ENCODE measurements at places on chromosomes 3 and 15.
A peak's percentile ranks its signal among the peaks of the same experiment; 100 is the strongest.

- DNase-seq, result no peak
These were observed 93.3 kb downstream of the ADAMTSL3 start for GRCh38 chr15:83747050-83747717.

- DNase-seq, result no peak
These were observed 19.3 kb upstream of the TTBK2 start for GRCh38 chr15:42939841-42940240.

GRCh38 chr15:92020207-92020606 is 166.7 kb downstream of the SLCO3A1 start:
- DNase-seq, result no peak

GRCh38 chr3:118974356-118975097 is 60.1 kb downstream of the IGSF11 start:
- DNase-seq, result no peak

- DNase-seq, result no peak
These were observed 48.1 kb downstream of the SETMAR start for GRCh38 chr3:4351164-4351855.

GRCh38 chr3:83515123-83515522 is 1443.7 kb upstream of the CADM2 start:
- no peak for DNase-seq

- no peak for DNase-seq
These were observed 49.6 kb downstream of the ECT2 start for GRCh38 chr3:172800156-172800555.

- no peak for DNase-seq
These were observed 1374.2 kb upstream of the ALCAM start for GRCh38 chr3:103992469-103992868.

DNA sequence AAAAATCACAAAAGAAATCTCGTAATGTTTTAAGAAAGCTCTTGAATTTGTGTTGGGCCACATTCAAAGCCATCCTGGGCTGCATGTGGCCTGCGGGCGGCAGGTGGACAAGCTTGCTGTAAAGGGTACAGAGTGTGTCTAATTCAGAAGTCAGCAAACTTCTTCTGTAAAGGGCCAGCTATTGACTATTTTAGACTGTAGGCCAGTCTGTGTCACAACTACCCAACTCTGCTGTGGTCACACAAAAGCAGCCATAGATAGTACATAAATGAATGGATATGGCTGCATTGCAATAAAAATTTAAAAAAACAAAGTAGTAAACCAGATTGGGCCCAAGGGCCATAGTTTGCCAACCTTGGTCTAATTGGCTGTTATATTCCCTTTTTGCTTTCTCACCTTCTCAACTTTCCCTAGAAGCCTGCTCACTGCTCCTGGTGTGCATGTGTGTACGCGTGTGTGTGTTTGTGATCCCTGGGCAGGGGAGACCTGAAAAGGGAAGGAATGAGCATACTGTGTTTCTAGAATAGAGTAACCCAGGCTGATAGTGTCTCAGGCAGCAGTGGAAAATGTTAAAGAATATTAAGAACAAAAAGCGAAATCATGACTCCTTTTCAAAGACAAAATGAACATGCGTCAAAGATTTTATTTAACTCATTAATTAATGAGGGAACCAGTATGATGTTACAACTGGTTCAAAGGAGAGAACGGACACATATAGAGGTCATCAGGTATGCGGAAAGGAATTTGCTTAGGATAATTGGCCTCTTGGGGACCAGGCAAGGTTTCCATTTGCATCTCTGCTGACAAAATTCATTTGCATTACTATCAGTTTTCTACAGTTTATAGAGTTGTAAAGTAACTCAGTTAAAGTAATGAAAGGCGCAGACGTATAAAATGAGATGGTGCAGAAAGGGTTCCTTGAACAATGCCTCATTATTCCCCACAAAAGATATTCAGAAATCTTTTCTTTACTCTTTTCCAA is 248.0 kb downstream of the THSD4 start:
- DNase-seq, result no peak

- no peak for DNase-seq
These were observed 24.4 kb upstream of the TRIM59 start for GRCh38 chr3:160473978-160474377.

DNA sequence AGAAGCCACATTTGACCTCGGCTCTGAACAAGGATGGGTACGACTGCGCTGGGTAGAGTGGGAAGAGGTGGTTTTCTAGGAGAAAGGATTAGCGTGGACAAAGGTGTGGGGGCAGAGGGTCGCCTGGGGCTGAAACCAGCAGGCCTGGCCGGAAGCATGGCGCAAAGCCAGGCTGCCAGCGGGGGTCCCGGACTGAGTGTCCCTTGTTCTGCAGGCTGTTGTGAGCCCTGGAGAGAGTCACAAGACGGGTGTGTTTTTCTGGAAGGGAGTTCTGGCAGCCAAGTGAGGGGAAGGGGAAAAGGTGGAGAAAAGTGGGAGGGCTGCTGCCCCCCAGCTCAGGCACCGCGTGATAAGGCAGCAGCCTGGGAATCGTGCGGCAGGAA is 98.5 kb upstream of the MEF2A start:
- no peak for DNase-seq

GRCh38 chr15:69729167-69729748 is 276.6 kb downstream of the RPLP1 start:
- DNase-seq, result no peak

GRCh38 chr3:34077417-34078195 is 279.2 kb downstream of the PDCD6IP start:
- no peak for DNase-seq

GRCh38 chr3:191958980-191959671 is 498.2 kb downstream of the PYDC2 start:
- peak; percentile 8 for DNase-seq

DNA sequence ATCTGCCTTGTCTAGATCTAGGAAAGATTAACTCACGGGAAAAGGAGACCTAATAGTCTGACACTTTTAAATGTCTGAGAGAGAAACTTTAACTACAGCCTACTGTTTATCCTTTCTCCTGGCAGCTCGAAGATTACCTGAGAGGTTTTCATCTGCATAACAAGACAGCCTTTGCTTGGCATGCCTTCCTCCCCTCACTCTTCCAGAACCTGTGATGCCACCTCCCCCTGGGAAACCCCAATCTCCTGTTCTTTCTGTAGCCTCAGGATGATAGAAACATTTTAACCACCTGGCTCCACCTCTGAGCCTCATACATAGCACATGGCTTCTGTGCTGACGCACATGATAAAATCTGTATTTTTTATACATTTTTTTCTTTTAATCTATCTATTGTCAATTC is 420.8 kb downstream of the CNTN6 start:
- no peak for DNase-seq

DNA sequence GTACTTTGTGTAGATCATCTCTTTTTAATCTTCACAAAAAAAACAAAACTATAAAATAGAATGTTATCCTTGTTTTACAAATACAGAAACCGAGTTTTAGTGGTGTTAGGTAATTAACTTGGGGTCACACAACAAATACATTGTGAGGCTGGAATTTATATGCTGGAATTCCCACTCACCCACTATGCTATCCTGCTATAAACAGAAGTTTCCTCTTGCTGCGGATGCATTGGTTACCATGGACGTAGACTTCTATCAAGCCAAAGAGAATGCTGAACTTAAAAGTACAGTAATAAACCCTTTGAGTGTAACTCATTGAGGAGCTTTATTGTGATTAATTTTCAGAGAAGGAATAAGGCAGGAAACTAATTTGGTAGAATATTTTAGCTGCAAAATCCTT is 9.2 kb downstream of the SNAP23 start:
- DNase-seq, result no peak

GRCh38 chr15:68679961-68680371 is 101.2 kb downstream of the CORO2B start:
- DNase-seq, result no peak

GRCh38 chr3:149891621-149892020 is 78.6 kb downstream of the RNF13 start:
- no peak for DNase-seq

- no peak for DNase-seq
These were observed 177.6 kb downstream of the STAC start for GRCh38 chr3:36557708-36558421.

GRCh38 chr15:45521596-45522327 is 793 bp downstream of the SLC30A4 start:
- DNase-seq, result no peak

GRCh38 chr3:102177075-102177755 is 257.6 kb upstream of the ZPLD1 start:
- no peak for DNase-seq

DNA sequence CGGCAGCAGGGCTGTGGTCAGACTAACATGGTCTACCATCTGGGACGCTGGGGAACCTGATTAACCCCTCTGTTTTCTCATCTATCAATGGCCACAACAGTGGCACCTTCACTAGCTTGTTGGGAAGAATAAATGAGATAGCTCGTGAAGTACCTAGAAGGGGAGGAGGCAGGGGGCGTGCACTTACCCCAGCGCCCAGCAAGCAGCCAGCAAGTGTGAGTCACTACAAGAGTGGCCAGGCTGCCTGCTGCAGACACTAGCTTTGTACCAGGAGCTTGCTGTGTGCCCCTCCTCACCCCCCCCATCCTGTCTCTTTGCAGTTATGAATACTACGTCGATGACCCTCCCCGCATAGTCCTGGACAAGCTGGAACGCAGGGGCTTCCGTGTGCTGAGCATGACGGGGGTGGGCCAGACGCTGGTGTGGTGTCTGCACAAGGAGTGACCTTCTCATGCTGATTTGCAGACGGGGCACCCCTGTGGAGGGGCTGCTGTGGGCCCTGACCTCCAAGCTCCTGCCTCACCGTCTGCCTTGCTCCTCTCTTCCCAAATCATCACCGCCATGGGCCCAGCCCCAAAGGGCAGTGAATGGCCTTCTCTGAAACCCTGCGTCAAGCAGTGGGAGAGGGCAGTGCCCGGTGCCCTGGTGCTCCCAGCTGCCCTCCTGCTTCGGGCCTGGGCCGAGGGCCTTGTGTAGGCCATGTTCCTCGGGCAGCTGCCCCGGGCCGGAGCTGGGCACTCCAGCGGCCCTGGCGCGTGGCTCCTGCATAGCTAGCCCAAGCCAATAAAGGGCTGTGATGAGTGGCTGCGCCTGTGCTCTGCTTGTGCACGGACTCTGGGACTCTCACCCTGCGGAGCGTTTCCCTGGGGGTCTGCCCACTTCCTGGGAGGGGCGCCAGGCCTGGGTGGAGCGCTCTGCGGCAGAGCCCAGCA is 2.6 kb upstream of the C15orf62 start:
- no peak for DNase-seq

- DNase-seq, result no peak
These were observed 305.6 kb upstream of the TGFBR2 start for GRCh38 chr3:30300809-30301208.

- no peak for DNase-seq
These were observed 42.9 kb downstream of the PAK2 start for GRCh38 chr3:196782511-196782910.

DNA sequence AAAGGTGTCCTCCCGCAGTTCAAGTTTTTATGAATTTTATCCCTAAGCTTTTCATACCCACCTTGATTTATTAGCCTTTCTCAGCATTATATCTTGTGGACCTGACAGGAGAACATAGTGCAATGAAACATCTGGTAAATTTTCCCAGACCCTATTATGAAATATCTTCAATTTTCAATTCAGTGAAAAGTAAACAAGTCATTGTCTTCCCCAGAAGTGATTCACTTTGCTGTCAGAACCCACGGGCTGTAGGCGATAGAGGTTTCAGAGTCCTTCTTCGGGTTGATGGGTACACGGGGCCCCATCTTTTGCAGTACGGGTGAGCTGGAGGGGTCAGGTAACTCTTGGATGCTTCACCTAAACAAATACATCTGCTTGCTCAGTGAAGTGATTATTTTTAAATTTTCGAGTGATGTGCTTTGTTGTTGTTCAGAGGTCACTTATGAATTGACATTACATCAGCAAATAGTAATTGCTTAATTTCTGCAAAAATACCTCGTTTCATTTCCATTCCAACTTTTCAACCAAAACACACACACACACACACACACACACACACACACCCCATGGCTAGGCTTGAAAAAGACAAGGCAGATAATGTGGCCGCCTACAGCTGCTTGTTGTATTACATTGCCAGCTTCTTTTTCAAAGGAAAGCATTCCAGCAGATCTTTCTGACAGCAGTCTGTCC is 102.9 kb downstream of the SEMA6D start:
- DNase-seq, result no peak

DNA sequence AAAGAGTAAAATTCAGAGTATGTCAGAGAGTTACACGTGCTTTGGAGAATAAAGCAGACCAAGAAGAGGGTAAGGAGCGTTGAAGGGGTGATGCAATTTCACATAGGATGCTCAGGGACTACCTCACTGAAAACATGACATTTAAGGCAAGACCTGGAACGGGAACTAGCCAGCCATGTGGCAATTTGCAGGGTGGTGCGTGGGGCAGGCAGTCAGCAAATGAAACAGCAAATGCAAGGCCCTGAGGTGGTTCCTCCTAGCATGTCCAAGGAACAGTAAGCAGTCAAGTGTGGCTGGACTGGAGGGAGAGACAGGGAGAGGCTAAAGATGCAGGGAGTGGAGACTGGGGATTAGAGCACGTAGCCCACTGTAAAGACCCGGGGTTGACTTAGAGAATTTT is 146.1 kb upstream of the LPP start:
- no peak for DNase-seq

GRCh38 chr3:66279168-66279567 is 58.4 kb downstream of the SLC25A26 start:
- no peak for DNase-seq

GRCh38 chr3:196835086-196835485 is 32.6 kb upstream of the SENP5 start:
- DNase-seq, result no peak

GRCh38 chr15:67090297-67091070 is 25.1 kb downstream of the SMAD3 start:
- no peak for DNase-seq

GRCh38 chr3:177439694-177440269 is 242.5 kb upstream of the TBL1XR1 start:
- no peak for DNase-seq

DNA sequence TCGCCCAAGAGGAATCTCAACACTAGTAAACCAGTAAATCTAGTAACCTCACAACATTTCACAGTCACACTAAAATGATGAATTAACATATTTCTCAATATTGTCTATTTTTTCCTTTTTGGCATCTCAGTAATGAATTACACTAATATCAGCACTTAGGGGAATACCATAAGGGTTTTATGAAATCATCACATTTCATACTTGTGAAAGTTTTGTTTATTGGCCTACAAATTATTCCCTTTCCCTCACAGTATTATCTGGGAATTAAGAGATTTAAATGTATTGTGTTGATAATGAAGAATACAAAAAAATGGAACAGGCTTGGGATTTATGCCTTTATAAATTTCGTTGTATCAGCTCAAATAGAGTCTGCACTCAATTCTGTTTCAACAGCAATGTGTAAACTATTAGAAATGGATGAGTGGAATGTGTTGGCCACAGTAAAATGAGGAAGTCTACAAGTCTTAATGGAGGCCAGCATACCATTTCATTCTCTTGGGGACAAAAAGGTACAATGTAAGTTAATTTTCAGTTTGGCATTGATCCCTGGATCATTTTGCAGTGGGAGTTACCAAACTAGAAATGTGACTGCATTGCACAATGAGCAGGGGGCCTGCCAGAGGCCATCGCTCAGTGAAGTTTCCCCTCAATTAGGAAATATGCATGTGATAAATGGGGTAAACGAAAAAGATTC is 195.4 kb downstream of the FMN1 start:
- DNase-seq, result no peak
